ENCODE measurements at places on chromosomes 7 and 10.

DNA sequence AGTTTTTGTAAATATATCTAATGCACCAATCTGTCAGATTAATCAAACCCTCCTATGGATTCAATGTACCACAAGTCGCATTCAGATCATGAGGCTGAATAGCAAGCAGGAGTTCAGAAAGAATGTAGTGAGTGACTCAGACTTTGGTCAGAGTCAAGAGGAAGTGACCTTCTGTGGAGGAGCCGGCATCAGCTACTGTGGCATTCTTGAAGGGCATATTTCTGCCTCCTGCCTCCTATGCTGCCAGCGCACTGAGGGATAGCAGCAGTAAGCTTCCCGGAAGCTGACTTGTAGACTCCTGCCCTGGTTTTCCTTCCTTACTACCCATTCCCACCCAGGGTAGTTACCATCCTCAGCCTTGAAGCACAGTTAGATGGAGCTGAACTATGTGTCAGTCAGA is 867.5 kb downstream of the NRG3 start:
- no peak for DNase-seq

DNA sequence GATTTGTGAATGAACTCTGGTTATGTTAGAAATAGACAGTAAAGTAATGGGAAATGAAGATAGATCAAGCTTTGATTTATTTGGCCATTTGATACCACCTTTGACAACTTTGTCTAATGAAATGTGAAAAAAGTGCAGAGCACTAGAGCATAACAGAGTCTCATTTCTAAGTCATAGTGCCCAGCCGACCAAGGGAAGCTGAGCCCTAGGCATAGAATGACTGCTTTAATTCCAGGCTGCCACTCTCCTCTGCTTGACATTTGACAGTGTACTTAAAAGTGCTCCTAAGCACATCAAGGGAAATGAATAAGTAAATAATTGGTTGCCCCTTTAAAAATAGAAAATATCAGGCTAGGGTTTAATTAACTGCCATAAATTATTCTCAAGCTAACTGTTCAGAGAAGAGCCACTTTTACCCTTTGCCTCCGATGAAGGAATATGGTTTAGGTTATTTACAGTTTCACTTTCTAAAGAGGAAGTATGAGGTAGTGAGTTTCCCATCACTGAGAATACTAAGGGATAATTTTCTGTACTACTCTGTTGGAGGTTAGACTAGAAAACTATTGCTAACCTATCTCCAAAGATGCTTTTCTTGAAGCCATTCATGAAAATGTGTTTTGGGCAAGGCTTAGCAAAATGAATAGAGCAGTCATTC is 591.6 kb downstream of the REEP3 start:
- no peak for DNase-seq

DNA sequence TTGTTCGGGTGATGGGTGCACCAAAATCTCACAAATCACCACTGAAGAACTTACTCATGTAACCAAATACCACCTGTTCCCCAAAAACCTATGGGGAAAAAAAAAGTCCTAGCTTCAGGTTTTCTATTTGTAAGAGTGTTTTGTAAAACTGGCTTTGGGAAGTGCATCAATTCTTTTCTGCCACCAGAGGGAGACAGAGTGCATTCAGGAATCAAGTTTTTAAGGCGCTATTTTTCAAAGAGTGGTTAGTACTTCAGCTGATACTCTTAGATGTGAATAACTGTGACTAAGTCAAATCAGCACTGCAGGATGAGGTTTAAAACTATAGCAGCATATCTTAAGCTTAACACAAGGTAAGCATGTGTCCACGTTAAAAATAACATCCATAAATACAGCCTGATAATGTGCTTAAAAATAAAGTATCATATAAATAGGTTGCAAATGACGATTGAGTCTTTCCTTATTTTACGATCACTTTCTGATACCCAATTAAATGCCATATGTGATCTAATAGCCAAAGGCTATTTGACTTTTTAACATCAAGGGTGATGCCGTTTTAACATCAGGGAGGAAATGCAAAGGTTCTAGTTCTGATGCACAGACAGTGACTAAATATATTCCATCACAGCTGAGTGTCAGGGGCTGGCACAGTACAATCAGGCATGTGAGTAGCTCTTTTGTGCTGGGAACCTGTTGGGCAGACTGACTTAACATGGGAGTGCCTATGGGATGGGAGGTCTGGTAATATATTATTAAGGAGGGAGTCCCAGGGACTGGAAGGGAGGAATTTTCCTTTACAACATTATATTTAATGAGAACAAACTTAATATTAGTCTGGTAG is 10.6 kb upstream of the LYZL2 start:
- DNase-seq: peak; percentile 9

- no peak for DNase-seq
Measured at GRCh38 chr7:41566581-41566980, 136.3 kb downstream of the INHBA start.

DNA sequence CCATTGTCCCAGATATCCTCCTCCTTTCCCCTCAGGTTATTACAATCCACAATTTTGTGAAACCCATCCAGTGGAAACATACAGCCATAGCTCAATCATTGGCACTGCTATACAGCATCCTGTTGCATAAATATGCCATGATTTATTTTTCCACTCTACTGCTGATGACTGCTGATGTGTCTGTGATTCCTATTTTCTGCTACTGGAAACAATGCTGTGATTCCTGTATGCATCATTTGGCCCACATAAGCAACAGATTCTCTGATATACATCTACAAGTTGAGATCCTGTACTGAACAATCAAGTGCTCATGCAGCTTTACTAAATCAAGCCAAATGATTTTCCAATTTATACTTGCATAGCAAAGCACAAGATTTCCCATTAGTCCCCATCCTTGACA is 39.6 kb downstream of the CUL2 start:
- DNase-seq: no peak

DNA sequence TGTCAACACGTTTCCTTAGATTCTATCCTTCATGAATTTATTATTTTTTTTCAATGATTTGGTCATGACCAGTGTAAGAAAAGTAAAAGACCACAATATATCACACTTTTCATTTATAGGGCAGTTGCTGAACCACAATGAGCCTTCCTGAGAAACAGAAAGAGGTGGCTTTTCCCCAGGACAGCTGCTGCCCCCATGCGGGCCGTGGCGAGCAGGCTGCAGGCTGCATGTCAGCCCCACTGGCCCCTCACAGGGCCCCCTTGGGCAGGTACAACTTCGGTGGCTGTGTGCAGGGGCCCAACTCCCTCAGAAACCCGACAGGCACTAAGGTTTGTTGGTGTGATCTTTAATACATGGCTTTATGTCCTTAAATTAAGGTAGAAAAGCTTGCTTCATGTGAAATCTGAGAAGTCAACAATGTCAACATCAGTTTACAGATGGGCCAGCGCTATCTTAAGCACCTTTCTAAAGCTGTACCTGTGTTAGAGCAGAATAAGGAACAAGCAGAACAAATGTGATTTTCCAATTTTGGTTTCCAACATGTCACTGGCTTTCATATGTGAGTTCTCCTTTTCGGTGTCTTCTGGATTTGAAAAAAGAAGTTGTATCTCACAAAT is 10.6 kb downstream of the BEND7 start:
- DNase-seq: peak; percentile 18

GRCh38 chr10:132322586-132323048 is 9.4 kb upstream of the LRRC27 start:
- DNase-seq: no peak

- DNase-seq: no peak
Measured at GRCh38 chr10:84177541-84178141, 4.0 kb downstream of the GPR15LG start.

DNA sequence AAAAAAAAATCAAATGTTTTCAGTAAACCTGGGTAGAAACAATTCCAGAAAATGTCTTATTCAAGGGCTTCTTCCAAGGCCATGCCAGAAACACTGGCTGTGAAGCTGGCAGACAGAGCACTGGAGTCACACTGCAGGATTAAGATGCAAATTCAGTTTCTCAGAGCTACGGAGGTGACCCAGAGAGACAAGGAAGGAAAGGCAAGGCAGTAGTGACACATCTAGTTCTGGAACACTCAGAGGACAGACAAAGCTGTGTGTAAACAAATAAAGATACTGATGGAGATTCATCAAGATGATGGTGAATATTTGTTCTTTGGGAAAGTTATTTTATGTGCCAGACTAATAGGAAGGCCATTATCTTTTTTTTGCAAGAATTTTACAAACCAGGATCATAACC is 608.3 kb upstream of the C7orf33 start:
- DNase-seq: no peak

DNA sequence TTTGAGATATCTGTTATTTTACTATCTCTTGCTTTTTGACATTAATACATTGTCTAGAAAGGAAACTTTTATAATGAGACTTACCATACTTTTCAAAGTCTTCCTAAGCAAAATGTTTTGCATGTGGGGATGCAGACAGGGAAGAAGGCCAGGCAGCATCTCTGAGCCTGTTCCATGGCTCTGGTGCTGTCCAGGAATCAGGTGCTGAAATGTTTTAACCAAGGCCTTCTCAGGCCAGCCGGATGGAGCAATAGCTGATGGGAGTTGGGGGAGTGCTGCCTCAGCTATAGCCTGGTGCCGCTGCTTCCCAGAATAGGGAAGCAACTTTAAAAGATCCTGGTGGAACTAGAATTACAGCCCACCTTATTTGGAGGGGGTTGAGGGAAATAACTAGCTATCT is 38.5 kb downstream of the CRTAC1 start:
- no peak for DNase-seq

GRCh38 chr7:137772316-137772715 is 74.5 kb downstream of the DGKI start:
- no peak for DNase-seq
